ENCODE measurements at places on chromosomes 1 and 21.

DNA sequence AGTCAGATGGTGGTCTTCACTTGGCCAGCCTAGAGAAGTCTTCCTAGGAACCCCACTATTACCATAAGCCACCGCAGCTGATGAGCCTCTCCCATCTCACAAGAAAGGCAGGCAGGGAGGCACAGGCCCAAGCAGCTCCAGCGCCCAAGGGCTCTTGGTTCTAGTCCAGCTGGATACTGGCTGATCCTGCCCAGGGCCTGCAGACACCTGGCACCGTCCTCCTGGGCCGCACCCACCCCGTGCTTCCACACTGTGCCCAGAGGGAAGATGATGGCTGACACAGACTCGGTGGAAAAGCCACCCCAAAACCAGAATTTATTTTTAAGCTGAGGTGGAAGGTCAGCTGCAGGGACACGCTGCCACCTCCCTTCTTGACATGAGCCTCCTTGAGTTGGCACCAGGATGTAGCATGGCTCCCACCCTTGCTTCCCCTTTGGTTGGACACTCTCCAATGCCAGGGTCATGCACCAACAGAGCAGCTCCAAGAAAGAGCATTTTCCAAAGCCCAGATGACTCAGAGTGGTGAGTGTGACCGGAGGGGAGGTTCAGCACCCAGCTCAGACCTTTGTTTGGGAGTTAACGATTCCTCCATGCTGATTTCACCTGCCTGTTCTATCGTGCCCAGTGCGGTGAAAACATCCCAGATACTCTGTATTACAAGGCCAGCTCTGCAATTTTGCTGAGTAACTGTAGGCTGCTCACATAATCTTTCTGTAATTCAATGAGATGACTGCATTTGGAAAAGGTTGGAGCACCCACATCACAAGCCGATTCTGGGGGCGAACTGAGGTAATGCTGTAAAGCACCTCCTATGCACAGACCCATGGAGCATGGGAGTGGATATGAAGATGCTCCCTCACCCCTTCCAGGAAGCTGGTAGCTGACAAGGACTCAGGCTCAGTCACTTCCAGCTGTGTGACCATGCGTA, 63.1 kb upstream of the SLC2A1 start:
- no peak for DNase-seq

- no peak for DNase-seq
Measured at GRCh38 chr1:73040811-73041210, 758.5 kb upstream of the NEGR1 start.

GRCh38 chr1:175814885-175815284, 71.5 kb upstream of the TNR start:
- no peak for DNase-seq

DNA sequence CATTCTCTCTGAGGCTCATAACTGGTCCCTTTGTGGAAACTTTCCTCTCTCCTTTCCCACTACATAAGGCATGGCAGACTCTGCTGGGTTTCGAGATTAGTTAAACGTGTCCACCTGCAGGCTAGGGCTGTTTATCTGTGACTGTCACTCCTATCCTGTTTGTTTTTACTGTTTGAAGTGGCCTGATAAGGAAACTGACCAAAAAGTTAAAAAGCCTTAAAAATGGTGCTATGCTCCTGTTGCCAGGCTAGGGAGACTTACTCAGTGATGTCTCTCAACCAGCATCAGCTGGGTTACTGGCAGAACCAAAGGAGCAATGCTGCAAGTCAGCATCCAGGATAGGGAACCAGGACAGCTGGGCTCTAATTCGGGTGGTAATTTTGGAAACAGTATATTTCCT, 3.9 kb downstream of the PIGV start:
- no peak for DNase-seq

GRCh38 chr1:10953505-10954193, 58.8 kb upstream of the TARDBP start:
- no peak for DNase-seq

- DNase-seq: no peak
Measured at GRCh38 chr1:4702932-4703331, 48.5 kb downstream of the AJAP1 start.

DNA sequence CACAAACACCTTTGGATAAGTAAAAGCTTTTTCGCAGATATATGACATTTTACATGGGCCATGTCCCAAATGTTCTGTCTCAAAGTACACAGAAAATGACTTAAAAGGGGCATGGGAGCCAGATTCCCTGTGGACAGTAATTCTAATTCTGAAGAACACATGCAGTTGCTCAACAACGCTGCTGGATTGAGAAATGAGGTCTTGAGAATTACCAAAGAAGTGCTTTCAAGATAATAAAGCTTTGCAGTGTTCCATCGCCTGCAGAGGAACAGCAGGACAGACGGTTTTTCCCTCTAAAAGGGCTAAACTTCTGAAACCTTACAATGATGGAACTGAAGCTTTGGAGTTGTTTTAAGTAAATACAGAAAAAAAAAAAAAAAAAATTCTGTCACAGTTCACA, 55.3 kb upstream of the HSPA13 start:
- DNase-seq: no peak

DNA sequence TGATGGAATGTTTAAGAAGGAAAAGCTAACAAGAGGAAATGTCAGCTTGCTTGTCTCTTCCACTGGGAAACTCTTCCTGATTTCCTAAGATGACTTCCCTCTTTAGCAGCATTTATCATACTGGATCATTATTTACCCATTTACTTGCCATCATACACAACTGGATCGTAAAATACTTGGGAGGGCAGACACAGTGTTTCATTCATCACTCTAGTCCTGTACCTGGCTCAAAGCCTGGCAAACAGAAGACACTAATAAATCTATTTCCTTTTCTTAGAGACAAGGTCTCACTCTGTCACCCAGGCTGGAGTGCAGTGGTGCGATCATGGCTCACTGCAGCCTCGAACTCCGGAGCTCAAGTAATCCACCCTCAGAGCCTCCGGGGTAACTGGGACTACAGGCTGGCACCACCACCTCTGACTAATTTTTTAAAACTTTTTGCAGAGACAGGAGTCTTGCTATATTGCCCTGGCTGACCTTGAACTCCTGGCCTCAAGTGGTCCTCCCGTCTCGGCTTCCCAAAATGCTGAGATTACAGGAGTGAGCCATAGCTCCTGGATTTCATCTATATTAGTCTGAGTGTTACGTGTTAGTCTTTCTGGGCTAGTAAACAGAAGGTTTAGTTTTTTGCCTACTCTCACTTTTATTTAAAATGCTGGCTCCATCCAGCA, 574.6 kb downstream of the SMYD3 start:
- no peak for DNase-seq

- no peak for DNase-seq
Measured at GRCh38 chr1:93352376-93352775, 6.7 kb downstream of the DR1 start.

GRCh38 chr21:42731264-42732032, 78.0 kb downstream of the PDE9A start:
- DNase-seq: no peak

DNA sequence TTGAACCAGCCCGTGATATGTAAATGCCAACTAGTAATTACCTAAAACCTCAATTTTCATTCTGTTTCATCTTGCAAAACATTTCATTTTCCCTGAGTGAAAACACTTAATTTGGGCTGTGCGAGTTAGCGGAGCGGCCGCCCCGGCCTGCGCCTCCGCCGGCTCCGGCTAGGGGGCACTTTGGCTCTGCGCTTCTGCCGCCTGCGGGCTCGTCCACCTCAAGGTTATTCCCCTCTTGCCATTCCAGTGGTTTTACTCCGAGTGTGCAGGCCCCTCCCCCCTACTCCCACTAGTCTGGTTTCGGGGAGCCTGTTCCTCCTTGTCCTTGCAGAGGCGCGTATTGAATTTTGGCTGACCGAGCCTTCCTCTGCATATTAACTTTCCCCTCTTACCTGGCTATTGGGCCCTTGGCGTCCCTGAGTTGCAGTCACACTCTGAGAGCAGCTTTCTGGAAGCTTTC, 55.6 kb downstream of the PEX14 start:
- no peak for DNase-seq

GRCh38 chr1:93661829-93662474, 19.7 kb downstream of the BCAR3 start:
- DNase-seq: no peak

DNA sequence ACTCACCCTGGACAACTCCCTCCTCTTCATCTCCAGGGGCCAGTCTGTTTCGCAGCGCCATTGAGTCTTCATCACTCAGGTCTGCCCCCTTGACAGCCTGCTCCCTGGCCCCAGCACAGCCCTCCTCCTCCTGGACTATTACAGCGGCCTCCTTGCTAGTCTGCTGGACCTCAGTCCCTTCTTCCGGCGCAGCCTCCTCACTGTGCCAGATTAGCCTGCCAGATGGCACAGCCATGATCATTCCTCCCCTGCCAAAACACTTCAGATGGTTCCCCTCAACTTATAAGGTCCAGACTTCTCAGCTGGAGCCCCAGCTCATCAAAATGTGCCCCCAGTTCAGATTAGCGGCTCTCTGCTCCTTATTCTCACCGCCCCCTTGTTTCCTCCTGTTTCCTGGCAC, 7.0 kb upstream of the CELSR2 start:
- DNase-seq: no peak

- no peak for DNase-seq
Measured at GRCh38 chr21:19935467-19935866, 1062.7 kb upstream of the NCAM2 start.

GRCh38 chr1:222995236-222995580, 147.8 kb downstream of the TLR5 start:
- no peak for DNase-seq

GRCh38 chr1:77605246-77606026, 77.0 kb downstream of the ZZZ3 start:
- peak; percentile 6 for DNase-seq

DNA sequence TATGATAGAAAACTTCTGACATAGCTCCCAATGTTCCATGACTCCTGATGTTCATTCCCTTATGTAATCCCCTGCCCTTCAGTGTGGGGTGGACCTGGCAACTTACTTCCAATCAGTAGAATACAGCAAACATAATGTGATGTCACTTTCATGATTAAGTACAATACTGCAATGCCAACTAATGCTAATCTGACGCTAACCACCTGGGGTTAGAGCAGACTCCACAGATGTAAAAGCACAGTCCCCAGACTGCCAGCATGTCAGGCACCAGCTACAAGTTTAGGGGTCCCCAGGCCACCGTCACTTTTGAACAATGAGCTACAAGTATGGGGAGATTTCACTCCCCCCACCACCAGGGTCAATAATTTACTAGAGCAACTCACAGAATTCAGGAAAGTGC, 32.3 kb upstream of the FBXO28 start:
- no peak for DNase-seq

- DNase-seq: no peak
Measured at GRCh38 chr1:201112173-201112731, at the start of gene CACNA1S. Gene CACNA1S (minus strand): TSS chr1:201112426. CDS start chr1:201112339, 87 bp downstream.

DNA sequence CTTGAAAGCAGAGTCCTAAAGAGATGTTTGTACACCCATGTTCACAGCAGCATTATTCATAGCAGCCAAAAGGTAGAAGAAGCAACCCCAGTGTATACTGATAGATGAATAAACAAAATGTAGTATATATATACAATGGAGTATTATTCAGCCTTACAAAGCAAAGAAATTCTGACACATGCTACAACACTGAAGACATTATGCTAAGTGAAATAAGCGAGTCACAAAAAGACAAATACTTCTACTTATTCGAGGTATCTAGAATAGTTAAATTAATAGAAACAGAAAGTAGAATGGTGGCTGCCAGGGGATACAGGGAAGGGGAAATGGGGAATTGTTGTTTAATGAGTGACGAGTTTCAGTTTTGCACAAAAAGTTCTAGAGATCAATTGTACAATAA, 23.5 kb downstream of the COP1 start:
- no peak for DNase-seq

DNA sequence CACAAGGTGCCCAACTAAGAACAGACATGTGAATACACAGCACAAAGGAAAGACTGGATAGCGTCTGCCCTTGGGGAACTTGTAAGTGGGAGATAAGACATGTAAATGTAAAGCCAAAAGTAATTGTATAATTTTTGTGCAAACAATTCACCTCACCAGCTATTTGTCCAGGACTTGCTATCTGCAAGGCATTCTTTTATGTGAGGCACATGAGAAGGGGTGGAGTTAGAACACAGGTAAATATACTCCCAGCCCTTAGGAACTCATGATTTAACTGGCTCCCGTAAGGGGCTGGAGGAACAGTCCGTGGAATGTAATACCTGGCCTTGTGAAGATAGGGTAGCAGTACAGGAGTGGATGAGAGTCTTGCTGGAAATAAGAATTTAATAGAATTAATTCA, 61.3 kb downstream of the CDK18 start:
- peak; percentile 88 for DNase-seq

DNA sequence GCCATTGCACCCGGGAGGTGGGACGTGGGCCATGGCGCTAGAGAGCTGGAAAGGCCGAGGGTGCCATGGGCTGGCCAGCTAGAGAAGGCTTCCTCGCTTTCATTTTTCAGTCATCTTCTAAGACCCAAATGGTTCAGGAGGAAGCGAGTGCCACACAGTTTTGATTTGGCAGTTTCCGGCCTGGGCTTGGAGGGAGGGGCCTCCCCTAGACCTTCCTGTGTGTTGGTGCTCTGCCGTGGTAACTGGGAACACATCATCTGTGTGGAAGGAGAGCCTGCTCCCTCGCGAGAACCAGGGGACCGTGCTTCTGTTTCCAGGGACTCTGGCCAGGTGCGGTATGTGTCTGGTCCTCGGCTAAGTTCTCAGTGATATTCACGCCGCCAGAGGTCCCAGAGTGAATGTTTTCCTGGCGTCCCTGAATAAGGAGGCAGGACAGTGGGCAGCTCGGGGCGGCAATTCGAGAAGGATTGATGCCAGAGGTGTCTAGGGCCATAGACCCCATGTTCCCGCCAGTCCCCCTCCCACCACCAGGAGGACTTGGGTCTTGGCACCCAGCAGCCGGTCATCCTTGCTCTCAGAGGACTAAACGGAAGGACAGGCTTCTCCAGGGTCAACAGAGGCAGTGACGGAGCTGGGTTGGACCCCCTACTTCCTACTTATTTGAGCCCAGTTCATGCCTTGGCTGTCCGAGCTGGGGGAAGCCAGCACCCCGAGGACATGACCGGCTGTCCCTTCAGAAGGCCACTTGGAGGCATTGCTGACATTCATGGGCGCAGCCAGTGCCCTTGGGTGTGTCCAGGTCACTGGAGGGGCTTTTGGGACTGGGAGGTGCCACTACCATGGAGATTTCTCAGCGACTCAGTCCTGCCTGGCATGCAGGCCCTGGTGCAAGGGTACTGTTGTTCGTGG, 2.7 kb upstream of the NPHP4 start:
- no peak for DNase-seq

- peak; percentile 14 for DNase-seq
Measured at GRCh38 chr1:97017895-97018294, 296.3 kb downstream of the PTBP2 start.
